Stimulated activated CD8-positive, alpha-beta memory T cell treated with anti-CD3 and anti-CD28 coated beads, Interleukin-4, amount 100 ng/mL, for 48 hours (primary cell): ENCODE measurements at places on chromosomes 7 and 10.

DNA sequence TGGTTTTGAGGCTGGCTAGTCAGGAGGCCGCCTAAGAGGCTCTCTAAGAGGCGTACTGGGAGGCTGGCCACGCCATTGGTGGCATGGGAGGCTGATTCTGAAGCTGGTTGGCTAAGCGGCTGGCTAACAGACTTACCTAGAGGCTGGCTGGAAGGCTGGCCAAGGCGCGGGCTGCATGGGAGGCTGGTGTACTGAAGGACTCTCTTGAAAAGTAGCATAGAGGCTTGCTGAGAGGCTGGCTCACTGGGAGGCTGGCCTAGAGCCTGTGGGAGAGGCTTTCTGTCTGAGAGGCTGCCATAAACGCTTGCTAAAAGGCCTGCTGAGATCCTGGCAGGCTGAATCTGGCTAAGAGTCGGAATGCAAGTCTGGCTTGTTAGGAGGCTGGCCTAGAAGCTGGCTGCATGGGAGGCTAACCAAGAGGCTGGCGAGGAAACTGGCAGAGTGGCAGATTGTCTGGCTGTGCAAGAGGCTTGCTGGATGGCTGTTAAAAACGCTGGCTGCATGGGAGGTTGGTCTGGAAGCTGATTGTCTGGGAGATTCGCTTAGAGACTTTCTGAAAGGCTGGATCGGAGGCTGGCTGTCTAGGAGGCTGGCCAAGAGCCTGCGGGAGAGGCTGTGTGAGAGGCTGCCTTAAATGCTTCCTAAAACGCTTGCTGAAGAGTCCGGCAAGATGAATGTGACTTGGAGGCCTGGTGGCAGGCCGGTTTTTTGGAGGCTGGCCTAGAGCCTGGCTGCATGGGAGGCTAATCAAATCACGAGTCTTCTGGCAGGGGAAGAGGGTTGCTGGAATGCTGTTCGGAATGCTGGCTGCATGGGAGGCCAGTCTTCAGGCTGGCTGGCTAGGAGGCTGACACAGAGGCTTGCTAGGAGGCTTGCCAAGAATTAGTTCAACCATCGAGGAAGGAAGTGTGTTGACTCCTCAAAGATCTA is 134.2 kb downstream of the OR13A1 start:
- no peak for DNase-seq

DNA sequence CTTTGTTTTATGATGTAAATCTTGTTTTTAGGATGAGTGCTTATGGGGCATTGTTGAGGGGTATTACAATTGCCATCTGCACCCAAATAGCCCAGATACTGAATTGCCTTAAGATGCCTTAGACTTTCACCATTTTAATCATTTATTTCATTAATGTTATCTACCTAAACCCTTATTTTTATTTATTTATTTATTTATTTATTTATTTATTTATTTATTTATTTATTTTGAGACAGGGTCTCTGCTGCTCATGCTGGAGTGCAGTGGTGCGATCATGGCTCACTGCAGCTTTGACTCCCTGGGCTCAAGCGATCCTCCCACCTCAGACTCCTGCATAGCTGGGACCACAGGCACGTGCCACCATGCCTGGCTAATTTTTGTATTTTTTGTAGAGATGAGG is 560.2 kb downstream of the SUGCT start:
- no peak for DNase-seq

DNA sequence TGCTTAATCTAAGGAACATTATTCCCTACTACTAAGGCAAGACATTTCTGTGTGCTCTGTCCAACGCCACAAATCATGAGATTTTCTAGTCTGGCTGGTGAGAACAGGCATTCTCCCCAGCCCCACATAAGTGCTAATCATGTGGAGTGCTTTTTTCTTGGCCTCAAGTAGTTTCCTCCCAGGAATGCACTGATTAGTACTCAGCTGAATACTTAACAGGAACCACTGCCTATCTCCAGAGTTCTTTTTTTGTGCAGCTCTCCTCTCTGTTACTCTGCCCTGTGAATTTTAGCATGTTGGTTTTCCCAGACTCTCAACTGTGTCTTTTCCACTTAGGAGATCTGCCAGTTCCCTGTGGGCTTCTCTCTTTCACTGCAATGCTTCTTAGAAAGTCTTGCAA is 1098.5 kb upstream of the LRRTM3 start:
- no peak for DNase-seq

DNA sequence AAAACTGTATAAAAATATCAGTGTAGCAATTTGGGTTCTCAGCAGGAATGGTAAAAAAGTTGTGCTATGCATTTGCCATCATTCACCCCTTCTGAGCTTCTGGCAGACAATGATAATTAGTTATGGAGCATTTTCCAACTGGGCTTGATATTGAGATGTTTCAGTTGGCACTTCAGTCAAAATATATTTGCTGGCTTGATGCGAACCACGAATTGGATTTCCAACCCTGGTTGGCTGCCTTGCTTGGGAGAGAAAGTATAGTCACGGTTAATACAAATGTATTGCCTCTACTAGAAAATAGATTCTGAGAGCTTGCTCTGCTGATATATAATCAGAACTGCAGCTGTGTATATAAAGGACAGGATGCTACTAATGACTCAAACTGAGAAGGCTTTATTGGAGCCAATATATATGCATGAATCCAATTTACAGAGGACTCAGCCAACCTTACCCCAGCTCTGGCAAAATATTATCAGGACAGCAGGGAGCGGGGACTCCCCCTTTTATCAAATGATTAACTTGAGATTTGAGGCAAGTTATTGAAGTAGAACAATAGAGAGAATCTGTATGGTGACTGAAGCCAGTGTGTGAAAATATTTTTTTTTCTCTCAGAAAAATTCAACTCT is 219.8 kb upstream of the SMIM30 start:
- no peak for DNase-seq

GRCh38 chr7:24842449-24843241 is 85.4 kb upstream of the GSDME start:
- no peak for DNase-seq

DNA sequence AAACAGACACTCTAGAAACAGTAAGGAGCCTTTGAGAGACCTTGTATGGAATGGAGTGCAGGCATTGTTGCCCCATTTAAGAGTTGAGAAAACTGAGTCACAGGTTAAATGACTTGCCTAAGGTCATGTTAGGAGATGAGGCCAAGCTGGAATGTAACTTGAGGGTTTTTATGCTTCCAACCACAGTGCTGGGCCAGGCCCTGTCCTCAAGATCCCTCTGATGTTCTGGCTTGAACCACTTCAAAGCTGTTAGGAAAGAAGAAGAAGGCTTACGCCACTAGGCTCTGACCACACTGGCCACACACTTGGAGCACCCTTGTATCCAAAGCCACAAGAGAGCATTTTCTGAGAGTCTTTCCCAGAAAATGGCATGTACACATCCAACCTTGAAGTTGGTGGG is 42.7 kb downstream of the PLAU start:
- DNase-seq: no peak

DNA sequence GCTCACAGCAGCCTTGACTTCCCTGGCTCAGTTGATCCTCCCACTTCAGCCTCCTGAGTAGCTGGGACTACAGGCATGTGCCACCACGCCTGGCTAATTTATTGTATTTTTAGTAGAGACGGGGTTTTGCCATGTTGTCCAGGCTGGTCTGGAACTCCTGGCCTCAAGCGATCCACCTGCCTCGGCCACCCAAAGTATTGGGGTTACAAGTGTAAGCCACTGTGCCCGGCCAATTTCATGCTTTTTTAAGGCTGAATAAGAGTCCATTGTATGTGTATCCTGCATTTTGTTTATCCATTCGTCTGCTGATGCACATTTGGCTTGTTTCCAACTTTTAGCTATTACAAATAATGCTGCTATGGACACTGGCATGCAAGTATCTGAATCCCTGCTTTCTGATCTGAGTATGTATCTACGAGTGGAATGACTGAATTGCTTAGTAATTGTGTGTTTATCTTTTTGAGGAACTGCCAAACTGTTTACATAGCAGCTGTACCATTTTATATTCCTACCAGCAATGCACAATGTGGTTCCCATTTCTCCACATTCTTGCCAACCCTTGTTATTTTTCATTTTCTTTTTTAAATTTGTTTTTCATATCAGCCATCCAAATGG is 37.3 kb upstream of the TPST1 start:
- DNase-seq: no peak

- DNase-seq: no peak
These were observed 123.9 kb upstream of the PPIF start for GRCh38 chr10:79223091-79224048.

GRCh38 chr10:1050145-1050544 is 1.2 kb upstream of the IDI1 start:
- no peak for DNase-seq

- DNase-seq: no peak
These were observed 34.2 kb downstream of the GPER1 start for GRCh38 chr7:1121886-1122831.

DNA sequence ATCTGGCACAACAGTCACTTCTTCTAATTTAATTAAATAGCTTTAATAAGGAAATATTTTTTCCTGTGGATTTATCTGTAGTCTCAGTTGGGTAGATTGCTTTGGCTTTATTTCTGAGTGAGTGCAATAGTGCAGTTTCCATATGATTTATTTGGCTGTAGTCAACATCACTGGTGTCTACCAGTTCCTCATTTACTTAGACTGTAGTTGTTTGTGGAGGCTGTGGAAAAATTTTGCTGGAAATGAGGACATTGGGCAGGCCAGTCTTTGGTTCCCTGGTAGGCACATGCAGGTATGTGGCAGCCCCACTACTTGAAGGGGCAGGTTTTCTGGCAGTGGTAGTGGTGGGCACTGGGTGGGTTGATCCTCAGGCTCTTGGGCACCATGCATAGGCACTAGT is 15.5 kb downstream of the TAS2R40 start:
- no peak for DNase-seq

GRCh38 chr7:135262623-135263320 is 29.1 kb downstream of the STRA8 start:
- DNase-seq: no peak

GRCh38 chr7:49773218-49773935 is at the start of gene VWC2:
TSS of gene VWC2 (plus strand) at chr7:49773638. CDS start at chr7:49775436, 1,798 bp downstream.
- DNase-seq: no peak

DNA sequence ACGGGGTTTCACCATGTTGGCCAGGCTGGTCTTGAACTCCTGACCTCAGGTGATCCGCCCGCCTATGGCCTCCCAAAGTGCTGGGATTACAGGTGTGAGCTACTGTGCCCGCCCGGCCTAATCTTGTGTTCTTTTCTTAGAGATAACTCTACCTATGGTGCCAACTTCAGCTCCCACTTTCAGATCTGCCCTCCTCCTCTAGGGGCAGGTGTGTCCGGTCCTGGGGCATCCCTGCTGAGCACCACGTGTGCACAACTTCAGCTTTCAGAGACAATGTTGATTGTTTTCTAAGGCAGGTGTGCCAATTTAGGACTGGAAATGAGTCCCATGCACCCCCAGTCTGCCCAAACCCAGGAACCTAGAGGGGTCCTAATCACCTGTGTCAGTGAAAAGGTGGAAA is 18.5 kb upstream of the FXYD4 start:
- DNase-seq: no peak

- DNase-seq: peak; percentile 86
These were observed 21.0 kb upstream of the GNA12 start for GRCh38 chr7:2864999-2865670.

DNA sequence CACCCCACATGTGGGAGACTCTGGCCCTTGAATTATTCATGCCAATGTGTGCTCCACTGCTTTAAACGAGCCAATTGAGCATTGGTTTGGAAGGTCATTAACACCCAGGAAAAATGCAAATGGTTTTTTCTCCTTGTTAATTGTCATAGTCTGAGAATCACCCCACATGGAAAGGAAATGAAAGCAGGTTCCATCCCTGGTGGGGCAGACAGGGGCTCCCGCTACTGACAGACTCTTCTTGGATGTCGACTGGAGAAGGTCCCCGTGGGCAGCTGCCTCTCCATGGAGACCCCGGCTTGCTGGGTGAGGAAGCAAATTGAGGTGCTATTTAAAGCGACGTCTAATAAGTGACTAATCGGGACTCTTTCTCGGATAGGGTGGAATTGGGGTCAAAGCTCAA is 32.0 kb upstream of the EN2 start:
- DNase-seq: no peak

- no peak for DNase-seq
These were observed 368.7 kb downstream of the AUTS2 start for GRCh38 chr7:69966766-69967591.

DNA sequence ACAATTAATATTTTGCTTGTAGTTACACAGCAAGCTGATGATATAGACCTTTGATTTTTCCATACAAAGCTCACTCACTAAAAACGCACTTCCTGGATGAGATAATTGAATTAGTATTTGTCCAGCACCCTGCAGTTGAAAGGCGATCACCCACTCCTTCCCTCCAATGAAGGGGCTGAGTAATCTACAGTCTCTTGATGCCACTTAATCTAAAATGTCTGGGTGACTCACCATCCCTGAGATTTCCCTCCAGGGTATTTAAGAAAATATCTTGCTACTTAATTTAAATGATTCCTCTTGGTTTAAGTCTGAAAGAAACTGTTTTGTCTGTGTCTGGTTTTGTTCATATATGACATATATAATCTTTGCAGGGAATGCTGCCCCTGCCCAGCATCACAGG is 515.3 kb downstream of the GRID1 start:
- no peak for DNase-seq

- no peak for DNase-seq
These were observed 182.9 kb downstream of the MYOF start for GRCh38 chr10:93299195-93299594.

DNA sequence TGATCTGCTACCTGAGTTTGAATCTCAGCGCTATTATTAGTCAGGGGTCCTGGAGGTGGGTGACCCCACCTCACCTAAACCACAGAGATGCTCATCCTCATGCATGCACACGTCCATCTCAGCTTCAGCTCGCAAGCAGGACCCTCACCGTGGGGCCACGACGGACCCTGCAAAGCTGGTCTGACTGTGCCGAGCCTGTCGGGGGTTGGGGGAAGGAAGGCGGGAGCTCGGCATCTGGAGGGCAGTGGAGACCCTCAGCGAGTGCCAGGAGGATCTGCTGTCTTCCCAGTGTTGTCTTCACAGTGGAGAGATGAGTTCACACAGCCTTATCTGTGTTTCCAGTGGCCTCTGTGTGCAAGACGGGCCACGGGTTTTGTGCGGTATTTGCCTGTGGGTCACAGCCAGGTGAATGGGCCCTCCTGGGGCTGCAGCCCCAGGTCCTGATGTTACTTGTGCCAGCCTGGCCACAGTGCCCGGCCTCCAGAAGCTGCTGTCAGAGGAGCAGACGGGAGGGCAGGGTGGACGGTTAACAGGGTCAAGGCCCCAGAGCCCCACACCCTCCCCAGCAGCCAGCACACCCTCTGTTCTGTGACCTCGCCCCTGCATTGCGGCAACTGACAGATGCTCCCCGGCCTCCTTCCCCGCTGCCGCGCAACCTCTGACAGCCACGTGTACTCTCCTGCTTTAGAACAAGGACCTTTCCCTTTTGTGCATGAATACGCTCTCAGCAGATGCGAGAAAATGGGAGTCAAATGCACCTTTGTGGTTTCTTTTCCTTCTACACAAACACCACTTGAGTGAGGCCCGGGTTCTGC is 528.8 kb downstream of the DNAJB6 start:
- no peak for DNase-seq

GRCh38 chr7:101717628-101718357 is 88.7 kb upstream of the MYL10 start:
- no peak for DNase-seq

- no peak for DNase-seq
These were observed 1007.2 kb downstream of the REEP3 start for GRCh38 chr10:64528294-64529002.

GRCh38 chr7:56028942-56029630 is 22.2 kb downstream of the PSPH start:
- DNase-seq: no peak

GRCh38 chr10:7265396-7266123 is 145.3 kb downstream of the SFMBT2 start:
- DNase-seq: no peak

- peak; percentile 84 for DNase-seq
These were observed 1.5 kb downstream of the PVRIG start for GRCh38 chr7:100221231-100221718.
